ENCODE measurements at places on chromosomes 6 and 20.
A peak's percentile ranks its signal among the peaks of the same experiment; 100 is the strongest.

DNA sequence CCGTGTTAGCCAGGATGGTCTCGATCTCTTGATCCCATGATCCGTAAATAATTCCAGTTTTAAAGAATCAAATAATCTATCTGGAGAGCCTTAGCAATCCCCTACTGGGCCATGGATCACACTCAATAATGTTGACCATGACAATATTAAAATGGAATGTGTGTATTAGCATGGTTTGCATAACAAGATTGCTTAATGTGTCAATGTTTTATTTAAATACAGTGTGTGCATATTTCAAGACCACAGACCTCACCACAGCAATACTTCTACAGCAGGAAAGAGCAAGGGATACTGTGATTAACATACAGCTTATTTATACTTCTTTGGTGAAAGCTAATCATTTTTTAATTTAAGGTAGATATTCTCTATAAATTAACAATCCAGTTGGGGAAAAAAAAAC, 470.4 kb downstream of the TFAP2B start:
- DNase-seq = no peak

DNA sequence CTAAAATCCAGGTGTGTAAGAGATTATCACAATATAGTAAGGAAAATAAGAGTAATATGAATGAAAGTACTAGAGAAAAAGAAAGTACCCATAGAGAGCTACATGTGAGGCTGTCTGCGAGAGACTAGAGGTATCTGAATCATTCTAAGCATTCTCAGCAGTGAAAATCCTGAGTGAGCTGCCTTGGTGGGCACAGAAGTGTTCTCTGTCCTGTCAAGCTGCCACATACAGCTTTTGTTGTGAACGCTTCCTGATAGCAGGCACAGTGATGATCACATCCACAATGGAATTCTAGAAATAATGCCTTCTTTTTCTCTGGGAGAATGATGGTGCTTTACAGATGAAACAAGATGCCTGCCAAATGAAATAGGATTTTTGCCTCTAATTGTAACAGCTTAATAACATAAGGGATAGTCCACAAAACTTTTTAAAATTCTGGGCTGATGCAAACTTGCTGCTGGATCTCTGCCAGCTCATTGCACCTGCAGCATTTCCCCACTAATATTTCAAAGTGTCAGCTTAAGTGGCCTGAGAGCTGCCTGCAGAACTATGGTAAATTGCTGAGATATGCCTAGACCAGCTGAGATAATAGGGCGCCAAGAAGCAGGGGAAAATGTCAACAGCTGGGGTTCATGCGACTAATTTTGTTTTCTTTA, 620.5 kb downstream of the DOK5 start:
- no peak for DNase-seq

- no peak for DNase-seq
Observed at GRCh38 chr20:63657260-63657936, 714 bp upstream of the RTEL1 start.

DNA sequence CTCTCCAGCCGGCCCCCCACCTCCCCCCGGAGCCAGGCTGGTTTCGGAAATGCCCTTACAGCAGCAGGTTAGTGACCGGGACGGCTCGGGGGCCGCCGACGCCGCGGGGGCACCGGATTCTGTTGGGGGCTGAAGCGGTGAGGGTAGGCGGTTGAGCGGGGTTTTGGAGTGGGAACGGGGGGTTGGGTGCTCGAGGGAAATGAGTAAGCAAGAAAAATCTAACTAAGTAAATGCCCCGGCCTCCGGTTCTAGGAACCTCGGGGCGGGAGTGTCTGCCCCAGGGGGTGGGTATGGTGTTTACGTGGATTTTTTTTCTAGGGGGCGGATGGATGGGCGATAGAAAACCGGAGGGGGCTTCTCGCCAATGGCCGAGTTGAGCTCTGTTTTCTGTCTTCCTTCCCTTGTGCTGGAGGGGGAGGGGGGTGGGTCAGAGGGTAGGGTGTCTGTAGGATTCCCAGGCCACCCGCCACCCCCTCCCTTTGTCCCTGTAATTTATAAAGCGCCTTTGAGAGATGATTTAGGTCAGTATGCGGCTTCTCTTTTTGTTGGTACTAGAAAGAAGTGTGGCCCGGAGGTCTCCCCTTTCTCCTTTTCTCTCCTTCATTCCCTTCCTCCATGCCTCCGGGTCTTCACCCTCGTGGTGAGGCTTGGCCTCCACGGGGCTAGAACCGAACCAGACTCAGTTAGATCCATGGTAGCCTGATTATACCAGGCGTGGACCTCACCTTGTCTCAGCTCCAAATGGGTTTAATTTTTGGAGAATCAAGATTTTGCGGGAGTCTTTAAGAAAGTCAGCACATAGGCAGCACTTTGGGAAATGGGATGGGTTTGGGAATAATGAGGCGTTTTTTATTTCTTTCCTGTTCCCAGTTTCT, 2.3 kb downstream of the E2F3 start:
- DNase-seq = no peak

- no peak for DNase-seq
Observed at GRCh38 chr6:46715141-46715540, 20.0 kb downstream of the PLA2G7 start.

DNA sequence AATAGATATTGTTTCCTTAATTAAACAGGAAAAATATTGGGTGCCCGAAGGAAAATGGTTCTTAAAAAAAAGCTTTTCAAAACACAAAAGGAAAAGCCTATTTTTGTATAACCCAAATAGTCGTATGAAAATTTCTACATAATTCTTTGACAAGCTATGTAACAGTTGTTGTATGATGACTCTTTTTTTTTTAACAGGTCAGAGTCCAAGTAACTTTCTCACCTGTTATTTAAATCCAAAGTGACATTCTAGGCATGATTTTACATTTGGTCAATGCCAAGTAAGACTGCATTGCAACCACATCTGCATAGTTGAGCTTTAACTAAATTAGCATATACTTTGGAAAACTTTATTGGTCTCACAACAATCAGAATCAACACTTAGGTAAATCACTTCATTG, 24.1 kb downstream of the GSTA2 start:
- no peak for DNase-seq

GRCh38 chr20:60035486-60035885, 77.3 kb downstream of the CDH26 start:
- DNase-seq = no peak

DNA sequence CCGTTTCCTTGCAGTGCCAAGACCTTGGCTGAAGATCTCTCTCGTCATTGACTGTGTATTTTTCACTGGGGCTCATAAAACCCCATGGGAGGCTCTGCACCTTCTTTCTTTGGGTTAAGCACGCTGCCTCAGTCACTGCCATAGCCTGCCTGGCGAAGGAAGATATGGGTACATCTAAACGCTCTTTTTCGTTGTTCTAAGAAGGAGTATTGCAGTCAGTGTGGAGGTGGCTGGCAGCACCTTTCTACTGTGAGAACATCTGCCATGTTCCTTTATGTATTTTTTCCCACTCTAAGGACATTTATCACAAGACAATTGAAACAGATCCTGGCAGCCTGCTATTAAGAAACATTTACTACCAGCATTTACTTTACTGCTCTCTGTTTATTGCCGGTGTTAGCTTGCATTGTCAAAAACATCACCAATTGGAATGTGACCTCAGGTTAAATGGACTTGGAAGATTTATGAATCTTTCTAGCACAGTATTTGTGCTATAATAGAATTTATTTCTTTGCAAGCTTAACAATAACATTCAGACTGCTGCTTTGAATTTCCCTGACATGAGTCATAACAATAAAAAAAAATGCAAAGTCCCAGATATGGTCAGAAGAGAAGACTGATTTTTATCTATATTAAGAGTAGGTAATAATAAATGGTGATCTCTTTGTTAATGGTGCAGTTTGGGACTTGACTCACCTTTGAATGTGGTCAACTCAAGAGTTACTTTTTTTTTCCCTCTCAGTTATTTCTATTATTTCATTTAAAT, 62.2 kb upstream of the CLDN20 start:
- DNase-seq = no peak

DNA sequence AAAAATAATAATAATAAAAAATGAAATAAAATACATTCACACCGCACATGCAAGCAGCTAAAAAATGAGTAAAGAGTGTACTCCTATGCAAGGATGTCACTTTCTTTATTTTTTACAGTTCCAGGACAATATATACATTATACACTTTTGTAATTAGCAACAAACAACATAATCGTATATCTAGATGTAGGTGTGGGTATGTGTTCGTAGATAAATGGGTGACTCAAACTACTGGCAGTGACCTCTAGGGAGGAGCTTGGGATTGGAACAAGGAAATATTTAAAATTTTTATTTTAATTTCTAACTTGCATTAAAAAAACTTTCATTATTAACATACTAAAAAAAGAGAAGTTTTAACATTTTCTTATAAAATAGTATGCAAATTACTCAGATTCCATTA, 86.1 kb upstream of the MYLIP start:
- DNase-seq = no peak

- no peak for DNase-seq
Observed at GRCh38 chr20:52681288-52681687, 290.9 kb upstream of the TSHZ2 start.

GRCh38 chr6:163895162-163895561, 480.6 kb downstream of the QKI start:
- no peak for DNase-seq

- DNase-seq = no peak
Observed at GRCh38 chr6:110034667-110035036, 56.5 kb downstream of the GPR6 start.

GRCh38 chr20:10644458-10645204, 29.2 kb downstream of the JAG1 start:
- no peak for DNase-seq

DNA sequence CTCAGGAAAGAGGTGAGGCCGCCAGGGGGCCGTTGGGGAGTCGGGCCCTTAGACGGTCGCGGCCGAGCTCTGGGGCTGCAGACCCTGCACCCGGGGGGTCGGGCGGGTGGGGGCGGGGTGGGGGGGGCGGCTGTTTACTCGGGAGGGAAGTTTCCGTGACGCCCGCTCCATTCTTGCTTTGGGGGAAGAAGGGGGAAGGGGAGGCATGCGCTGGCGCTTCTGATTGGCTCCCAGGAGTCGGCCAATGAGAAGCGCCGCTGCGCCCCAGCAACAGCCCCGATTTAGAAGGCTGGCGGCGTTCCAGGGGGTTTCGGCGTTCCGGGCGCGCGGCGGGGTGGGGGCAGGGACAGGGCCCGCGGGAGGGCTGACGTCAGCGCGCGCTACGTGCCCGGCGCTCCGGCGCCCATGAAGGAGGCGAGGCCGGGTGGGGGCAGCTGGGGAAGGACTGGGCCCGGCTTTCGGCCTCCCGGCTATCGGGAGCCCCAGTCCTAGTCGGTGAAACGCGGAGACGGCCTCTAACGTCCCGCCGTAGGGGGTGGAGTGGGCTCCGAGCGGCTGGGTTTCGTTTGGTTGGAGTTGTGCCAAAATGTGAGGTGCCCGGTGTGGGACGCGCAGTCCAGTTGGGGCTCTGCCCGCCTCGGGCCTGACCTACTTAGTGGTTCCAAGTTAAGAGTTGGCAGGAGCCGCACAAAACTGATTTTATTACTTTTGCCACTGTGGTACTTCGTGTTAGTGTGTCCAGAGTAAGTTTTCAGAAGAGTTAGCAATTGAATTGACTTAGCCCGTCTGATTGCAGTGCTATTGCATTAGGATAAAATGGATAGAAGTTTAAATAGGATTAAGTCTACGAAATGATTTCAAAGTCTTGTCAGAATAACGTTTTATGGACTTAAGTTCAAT, 1.1 kb downstream of the PNRC1 start:
- peak; percentile 82 for DNase-seq

DNA sequence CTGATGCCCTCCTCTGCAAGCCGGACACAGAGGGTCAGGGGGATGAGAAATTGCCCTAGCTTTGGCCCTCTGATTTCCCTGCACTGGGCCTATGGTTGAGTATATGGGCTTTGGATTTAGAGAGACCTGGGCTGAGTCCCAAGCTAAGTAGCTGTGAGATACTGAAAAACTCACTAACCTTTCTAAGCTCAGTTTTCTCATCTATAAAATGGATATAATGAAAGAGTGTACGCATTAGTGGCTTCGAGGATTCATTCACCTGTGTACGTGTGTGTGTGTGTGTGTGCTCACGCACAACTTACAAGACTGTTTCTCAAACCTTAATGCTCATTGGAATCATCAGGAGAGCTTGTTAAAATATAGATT, 12.7 kb upstream of the RBPJL start:
- DNase-seq = no peak

GRCh38 chr6:31792761-31793171, 2.8 kb downstream of the VARS1 start:
- DNase-seq = no peak
